ENCODE measurements at places on chromosomes 5 and 9.

- no peak for DNase-seq
These were observed 21.7 kb downstream of the SLF1 start for GRCh38 chr5:94640176-94640575.

DNA sequence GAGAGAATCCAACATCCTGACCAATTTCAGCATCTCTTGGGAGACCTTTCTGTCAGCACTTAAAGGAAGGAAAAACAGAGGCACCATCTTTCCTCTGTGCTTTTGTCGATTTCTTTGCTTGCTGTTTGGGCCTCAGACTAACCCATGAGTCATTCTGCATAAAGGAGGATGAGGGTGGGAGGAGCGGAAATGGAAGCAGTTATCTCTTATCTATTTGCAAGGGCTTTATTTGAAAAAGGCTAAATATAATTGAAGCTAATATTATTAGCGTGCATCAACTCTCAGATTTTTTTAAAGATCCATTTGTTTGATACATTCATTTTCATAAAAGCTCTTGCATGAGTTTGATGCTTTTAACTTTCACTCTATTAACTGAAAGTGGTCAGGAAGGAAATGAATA, 72.9 kb downstream of the ZNF622 start:
- DNase-seq = no peak

GRCh38 chr5:160747987-160748386, 104.0 kb downstream of the ATP10B start:
- no peak for DNase-seq

GRCh38 chr5:51895834-51896233, 512.6 kb downstream of the ISL1 start:
- DNase-seq = no peak

- no peak for DNase-seq
These were observed 11.0 kb upstream of the CCDC171 start for GRCh38 chr9:15541872-15542271.

DNA sequence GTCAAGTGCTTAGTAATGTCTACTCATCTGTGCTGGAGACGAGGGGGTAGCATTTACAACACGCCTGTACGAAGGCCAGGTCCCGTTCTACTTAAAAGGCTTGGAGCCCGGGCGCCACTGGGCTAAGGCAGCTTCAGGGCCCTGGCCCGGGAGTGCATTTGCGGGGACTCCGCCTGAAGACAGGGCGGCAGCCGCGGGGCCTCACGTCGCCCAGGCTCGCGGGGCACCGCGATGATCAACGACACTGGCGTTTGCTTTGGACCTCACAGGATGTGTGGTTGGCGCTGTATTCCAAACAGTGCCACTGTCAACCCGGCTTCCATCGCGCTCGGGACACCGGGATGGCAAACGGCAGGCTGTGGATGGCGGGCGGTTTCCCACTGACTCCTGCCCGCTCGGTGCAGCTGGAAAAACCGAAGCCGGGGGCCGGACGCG, 1.1 kb upstream of the TENT4A start:
- peak; percentile 45 for DNase-seq

GRCh38 chr5:52269401-52269800, 518.3 kb upstream of the ITGA1 start:
- no peak for DNase-seq

- DNase-seq = no peak
These were observed 15.4 kb downstream of the NDUFS4 start for GRCh38 chr5:53575831-53576230.

DNA sequence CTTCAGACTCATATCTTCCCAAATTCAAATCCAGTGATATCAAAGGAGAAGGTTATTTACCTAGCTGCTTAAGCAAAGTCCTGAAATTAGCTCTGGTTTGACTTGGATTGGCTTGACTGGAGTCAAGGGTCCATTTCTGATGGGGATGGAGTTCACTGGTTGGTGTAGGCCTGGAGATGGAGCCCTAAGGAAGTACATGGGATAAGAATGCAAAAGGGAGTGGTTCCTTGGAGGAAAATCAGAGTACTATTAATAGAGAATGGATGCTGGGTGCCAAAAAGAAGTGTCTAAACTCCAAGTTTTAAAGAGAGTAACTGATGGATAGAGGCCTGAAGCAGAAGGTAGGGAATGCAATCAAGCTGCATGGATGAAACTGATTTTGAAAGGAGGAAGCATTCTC, 13.8 kb downstream of the TXNDC8 start:
- no peak for DNase-seq

- DNase-seq = no peak
These were observed 159.6 kb downstream of the TLE4 start for GRCh38 chr9:79731171-79731890.

- no peak for DNase-seq
These were observed 586.5 kb downstream of the CETN3 start for GRCh38 chr5:89823046-89823445.

DNA sequence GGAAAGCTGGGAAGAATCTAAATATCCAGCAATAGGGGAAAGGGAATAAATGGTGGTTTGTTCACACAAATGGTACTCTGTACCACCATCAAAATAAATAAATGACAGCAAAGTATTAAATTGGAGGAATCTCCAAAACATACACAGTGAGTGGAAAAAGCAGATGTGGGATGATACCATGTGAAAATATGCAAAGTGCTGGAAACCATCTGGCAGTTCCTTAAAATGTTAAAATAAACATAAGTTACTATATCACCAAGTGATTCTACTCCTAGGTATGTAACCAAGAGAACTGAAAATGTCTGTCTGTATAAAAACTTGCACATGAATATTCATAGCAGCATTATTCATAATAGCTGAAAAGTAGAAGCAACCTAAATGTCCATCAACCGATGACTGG, 41.9 kb upstream of the TEX48 start:
- DNase-seq = no peak

DNA sequence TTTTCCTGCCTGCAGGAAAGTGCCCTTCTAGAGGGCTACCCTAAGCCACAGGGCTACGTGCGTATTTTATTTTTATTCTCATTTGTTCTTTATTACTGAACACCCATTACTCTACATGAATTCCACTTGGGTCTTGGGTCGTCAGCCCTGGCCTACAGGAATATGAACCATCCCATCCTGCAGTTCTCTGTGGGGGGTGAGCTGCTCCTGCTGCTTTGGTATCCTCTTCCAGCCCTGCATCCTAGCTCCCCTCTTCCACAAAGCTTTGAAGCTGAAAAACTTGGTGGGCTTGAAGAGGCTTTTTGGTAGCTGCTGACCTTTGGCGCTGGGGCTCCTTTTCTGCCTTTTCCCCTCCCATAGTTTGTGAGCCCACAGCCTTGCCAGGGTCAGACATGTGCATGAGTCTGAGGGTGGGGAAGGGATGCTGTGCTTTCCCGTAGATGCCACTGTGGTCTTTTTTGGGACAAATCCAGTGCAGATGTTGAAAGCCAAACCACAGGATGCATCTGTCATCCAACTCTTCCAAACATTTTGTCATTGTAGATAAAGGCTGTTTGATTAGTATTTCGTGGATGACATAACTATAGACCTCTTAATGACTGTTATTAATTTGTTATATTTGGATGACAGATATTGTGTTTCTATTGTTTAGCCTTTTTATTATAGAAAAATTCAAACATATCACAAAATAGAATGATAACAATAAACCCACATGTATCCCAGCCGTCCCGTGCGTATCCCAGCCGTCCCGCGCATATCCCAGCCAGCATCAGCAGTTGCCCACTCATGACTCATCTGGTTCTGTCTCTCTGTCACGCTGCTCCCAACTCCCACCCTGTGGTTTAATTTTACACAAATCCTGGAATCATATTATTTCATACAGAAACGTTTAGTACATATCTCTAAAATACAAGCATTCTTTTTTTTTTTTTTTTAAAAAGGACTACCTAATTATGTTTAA, 43.9 kb downstream of the SLC46A2 start:
- DNase-seq = no peak

DNA sequence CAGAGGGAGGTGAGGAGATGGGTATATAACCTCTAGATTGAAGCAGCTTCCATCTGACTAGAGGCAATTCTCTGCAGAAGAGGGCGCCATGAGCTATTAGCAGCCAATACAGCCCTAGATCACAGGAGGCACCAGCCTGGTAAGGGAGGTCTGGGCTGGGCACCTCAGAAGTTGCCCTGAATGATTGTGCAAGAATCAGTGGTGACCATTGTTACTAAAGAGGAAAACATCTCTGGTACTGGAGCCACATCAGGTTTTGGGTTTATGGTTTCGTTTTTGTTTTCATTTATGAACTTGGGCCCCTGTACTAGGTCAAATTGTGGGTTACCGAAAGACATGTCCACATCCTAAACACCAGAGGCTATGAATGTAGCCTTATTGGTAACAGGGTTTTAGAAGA, 342.0 kb downstream of the MLLT3 start:
- DNase-seq = no peak

DNA sequence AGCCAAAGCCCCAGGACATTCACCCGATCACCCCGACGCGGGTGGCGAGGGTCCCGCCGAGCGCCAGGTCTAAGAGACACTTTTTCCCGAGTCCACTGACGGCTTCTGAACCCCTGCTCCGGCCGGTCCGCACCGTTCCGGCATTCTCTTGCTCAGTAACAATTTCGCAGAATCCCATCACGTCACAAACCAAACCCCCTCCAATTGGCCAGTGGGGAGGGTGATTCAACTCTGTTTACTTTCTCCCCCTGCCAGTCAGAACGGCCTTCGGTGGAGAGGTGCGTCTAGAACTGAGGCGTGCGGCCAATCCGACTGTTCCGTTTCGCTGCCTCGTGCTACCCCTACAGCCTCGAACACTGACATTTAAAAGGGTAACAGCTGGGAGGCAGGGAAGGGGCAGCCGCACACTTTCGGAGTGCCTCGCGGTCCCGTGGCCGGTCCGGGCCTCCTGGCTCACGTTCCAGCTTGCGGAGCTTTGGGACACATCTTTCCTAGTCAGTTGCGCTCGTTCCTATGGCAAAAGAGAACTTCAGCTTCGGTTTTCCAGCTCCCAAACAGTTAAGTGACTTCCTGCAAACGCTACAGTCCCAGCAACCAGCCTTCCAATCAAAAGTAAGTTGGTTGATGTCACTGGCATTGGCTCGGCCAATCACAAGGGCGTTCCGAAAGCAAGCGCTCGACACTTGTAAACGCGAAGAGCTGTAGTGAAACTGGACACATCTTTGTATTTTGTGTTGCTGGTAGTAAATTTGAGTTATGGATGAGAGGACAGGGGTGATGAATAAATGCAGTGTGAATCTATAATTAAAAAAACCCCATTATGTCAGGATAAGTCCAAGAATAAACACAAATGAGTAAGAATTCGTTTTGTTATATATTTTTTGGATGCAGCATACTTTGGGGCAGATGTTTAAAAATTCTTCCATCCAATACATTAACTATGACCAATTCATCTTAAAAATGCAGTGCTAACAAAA, at the start of gene KLF9:
Gene KLF9, minus strand, starts transcription at position 859 of the 977 bp plus-strand sequence. CDS start 1,294 bp downstream, outside the sequence.
- DNase-seq = peak; percentile 81

DNA sequence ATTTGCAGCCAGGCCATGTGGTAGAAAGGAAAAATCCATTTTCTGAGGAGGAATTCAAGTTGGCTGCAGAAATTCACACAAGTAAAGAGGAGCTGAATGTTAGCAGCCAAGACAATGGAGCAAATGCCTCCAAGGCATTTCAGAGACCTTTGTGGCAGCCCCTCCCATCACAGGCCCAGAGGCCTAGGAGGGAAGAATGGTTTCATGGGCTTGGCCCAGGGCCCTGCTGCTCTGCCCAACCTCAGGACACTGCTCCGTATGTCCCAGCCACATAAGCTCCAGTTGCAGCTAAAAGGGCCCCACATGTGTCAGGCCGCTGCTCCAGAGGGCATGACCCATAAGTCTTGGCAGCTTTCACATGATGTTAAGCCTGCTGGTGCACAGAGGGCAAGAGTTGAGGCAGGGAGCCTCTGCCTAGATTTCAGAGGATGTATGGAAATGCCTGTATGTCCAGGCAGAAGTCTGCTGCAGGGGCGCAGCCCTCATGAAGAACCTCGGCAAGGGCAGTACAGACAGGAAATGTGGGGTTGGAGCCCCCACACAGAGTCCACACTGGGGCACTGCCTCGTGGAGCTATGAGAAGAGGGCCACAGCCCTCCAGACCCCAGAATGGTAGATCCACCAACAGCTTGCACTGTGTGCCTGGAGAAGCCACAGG, 144.2 kb upstream of the EPB41L4A start:
- no peak for DNase-seq

GRCh38 chr5:96008487-96008886, 46.8 kb upstream of the ELL2 start:
- DNase-seq = no peak

GRCh38 chr9:77384406-77384805, 207.1 kb downstream of the VPS13A start:
- no peak for DNase-seq

- no peak for DNase-seq
These were observed 53.8 kb downstream of the GCNT1 start for GRCh38 chr9:76512826-76513225.

DNA sequence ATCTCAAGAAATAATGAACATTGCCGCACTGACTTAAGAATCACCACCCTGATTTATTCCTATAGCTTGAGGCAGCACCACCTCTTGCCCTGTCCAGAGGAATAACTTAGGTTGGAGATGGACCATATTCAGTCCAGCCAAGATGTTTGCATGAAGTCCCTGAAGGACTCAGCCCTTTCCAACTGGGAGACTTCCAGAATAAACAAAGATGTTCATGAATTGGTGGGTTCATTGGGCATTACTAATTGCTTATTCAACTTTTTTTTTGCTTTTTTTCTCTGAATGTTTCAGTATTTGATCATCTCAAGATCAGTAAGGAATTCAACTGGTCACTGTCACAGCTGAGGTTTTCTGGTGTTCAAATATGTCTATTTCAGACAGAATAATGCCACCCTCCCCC, 470.6 kb downstream of the CCDC171 start:
- DNase-seq = no peak

- no peak for DNase-seq
These were observed 130.6 kb downstream of the DTWD2 start for GRCh38 chr5:118857700-118858099.

- DNase-seq = no peak
These were observed 13.0 kb downstream of the TBC1D2 start for GRCh38 chr9:98242426-98242825.

- no peak for DNase-seq
These were observed 69.4 kb downstream of the TRPC7 start for GRCh38 chr5:136295914-136296313.

DNA sequence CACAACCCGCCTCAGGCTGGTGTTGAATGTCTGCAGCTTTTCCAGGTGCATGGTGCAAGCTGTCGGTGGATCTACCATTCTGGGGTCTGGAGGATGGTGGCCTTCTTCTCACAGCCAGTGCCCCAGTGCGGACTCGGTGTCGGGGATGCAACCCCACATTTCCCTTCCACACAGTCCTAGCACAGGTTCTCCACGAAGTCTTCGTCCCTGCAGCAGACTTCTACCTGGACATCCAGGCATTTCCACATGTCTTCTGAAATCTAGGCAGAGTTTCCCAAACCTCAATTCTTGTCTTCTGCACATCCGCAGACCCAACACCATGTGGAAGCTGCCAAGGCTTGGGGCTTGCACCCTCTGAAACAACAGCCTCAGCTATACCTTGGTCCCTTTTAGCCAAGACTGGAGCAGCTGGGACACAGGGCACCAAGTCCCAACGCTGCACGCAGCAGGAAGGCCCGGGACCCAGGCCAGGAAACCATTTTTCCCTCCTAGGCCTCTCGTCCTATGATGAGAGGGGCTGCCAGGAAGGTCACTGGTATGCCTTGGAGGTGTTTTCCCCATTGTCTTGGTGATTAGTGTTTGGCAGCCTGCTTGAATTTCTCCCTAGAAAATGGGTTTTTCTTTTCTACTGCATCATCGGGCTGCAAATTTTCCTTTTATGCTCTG, 18.2 kb downstream of the PSIP1 start:
- DNase-seq = no peak
